ENCODE measurements at places on chromosomes 1 and 21. TPM values are rescaled to one million over a fixed set of nuclear protein-coding genes. Genes with fewer than 3 reads are reported as not detected.

Gene RIIAD1
- 7.9 TPM for total RNA-seq

- DNase-seq, result no peak
Observed at GRCh38 chr1:208513799-208514198, 269.6 kb upstream of the PLXNA2 start.

Gene ANKRD34A
- total RNA-seq, result 0.28 TPM

GRCh38 chr1:229007701-229008100 is 263.2 kb upstream of the RAB4A start:
- DNase-seq, result no peak

DNA sequence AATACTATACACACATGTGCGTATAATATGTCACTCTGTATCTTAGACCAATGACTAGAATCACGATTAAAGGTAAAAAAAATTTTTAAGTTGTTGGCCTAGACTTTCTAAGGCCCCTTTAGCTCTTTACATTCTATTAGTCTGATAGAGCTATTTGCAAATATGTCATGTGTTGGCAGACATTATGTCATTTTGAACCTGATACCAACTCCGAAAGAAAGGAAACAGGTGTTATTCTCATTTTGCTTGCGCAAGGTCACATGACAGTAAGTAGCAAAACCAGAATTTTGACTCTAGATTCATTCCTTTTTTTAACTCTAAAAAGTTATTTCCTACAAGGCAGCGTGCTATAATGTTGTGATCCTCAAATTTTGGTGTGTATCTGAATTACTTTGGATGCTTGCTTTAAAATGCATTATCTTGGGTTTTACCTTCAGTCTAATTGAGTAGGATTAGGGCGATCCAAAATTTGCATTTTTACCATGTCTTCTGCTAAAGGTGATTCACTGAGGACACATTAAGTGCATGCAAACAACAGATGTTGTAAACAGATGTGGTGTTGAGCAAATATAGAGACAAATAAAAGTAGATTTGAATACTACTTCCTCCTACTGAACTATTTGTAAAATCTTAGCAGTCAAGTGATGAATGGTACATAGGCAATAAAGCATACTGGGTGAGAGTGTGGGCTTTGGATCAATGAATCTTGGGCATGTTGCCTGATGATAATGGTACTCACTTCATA is 63.5 kb upstream of the KIAA1614 start:
- no peak for DNase-seq

Data from hepatocyte (in vitro differentiated cells).